ENCODE measurements at places on chromosomes 13 and 19. TPM values are rescaled to one million over a fixed set of nuclear protein-coding genes. Genes with fewer than 3 reads are reported as not detected.

Gene ATP4B
- not detected for total RNA-seq

Gene TUBA3C
- total RNA-seq: not detected

Gene GRIN3B
- 0.80 TPM for total RNA-seq

Gene HNRNPA1L2
- 3.7 TPM for total RNA-seq

Gene ZNF677
- 23.1 TPM for total RNA-seq

Gene FCAR
- total RNA-seq: not detected

Gene CASP14
- not detected for total RNA-seq

Gene BLOC1S3
- 6.7 TPM for total RNA-seq

Gene EEF1AKMT1
- total RNA-seq: 9.3 TPM

Gene ZNF530
- total RNA-seq: 3.3 TPM

Gene CLEC4M
- not detected for total RNA-seq

Gene DKKL1
- not detected for total RNA-seq

Gene ZIM2
- not detected for total RNA-seq

Gene GSX1
- total RNA-seq: not detected

Gene ZNF506
- 4.6 TPM for total RNA-seq

All from thoracic aorta endothelial cell (primary cell).